ACHN (cell line): ENCODE measurements at places on chromosomes 11 and 22.

- no peak for DNase-seq
These were observed 515.4 kb downstream of the RAB38 start for GRCh38 chr11:87659807-87660206.

DNA sequence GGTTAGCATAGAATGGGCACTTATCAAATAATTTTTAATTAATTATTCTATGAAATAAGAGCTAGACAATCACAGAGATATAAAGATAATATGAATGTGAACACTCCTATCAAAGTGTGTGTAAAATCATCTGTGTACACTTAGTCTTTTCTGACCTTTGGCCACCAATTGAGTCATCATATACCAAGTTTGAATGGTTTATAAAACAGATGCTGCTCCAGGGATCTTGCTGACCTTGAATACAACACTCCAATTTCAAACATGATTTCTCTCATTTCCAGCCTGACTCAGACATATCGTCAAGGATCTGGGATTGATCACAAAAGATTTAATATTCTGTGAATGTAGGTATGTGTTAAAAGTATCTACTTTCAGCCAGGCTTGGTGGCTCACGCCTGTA is 2.9 kb upstream of the OR51V1 start:
- DNase-seq = no peak

DNA sequence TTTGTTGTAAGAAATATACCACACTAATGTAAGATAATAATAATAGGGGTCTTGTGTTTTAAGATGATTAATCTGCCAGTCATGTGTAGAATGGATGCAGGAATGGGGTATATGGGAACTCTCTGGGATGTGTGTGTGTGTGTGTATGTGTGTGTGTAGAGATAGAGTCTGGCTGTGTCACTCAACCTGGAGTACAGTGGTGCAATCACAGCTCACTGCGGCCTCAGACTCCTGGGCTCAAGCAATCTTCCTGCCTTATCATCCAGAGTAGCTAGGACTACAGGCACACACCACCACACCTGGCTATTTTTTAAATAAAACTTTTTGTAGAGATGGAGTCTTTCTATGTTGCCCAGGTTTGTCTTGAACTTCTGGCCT is 11.5 kb upstream of the PANX1 start:
- DNase-seq = no peak

- no peak for DNase-seq
These were observed 328.2 kb upstream of the NCAM1 start for GRCh38 chr11:112632866-112633505.

- no peak for DNase-seq
These were observed 2.4 kb upstream of the ALDH3B1 start for GRCh38 chr11:68007498-68008380.

DNA sequence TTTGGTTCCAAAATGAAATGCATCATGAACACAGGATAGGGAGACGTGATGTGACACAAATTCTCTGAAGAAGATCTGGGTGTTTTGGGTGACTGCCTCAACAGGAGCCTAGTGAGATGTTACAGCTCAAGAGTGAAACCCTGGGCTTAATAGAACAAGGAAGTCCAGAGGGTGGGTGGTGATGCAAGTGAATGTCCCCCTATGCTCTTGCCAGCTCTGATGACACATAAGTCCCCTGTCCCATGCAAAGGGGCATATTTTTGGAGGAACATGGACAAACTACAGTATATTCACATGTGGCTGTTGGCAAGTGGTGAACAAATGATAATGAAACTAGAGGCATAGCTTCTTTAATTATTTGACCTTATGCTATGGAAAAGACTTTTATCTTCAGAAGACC is 9.2 kb downstream of the CRTAM start:
- DNase-seq = no peak

- DNase-seq = no peak
These were observed 8.5 kb upstream of the SCYL1 start for GRCh38 chr11:65516135-65516968.

DNA sequence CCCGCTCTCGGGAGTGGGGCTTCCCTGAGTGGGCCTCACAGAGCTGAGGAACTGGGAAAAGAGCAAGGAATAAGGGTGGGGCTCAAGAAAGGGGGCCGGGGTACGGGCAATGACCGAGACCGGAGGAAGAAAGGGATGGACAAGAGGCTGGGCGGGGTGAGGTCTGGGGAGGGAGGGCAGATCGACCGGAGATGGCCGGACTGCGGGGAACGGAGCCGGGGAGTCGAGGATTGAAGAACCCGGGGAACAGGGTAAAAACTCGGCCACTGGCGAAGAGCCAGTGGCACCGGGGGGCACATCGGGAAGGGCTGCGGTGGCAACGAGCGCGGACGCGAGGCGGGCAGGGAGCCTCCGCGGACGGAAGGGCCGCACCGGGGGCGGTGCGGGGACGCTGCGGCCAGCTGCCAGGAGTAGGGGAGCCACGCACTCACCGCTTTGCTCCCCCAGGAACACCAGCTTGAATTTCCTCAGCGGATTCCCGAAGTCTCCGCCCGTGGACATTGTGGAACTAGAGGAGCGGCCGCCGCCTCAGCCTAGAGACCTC is 667 bp downstream of the RAB6A start:
- DNase-seq = peak; percentile 38
